ENCODE measurements at places on chromosomes 2 and 18.

GRCh38 chr18:77065221-77065981 lies 67.2 kb downstream of the MBP start:
- no peak for DNase-seq

- peak; percentile 56 for DNase-seq
Measured at GRCh38 chr2:128305555-128306080, 13.1 kb downstream of the HS6ST1 start.

DNA sequence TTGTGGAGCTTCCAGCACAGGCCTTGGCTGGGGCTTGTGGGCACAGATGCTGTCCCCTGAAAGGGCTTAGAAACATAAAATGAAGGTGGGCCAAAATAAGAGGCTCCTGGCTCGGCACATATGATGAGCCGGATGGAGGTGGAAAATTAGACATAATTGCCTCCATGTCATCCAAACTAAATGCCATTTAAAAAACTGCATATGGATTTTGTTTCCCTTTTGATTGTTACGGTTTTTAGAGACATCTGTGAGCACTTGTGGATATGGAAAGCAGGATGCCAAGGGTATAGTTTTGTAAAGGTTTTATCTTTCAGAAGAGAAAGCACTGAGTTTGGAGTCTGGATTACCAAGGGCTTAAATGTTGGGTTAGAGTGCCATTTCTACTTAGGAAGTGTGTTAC lies 498.3 kb downstream of the RIT2 start:
- DNase-seq = no peak

DNA sequence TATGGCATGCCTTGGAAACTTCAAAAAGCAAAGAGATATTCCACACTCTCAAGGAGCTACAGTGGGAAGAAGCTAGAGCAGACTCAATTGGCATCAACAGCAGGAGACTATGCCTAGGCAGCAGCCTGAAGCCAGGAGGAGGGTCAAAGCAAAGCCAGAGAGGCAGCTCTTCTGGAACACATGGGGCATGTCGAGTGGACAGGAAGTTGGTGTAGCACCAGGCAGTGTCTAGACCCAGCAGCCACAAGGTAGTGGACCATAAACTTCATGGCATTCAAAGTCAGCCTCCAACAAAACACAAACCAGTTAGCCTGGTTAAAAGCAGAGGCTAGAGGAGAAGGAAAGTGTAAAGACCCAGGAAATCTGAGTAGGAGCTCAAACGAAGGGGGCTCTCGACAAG lies 311.2 kb upstream of the PKDCC start:
- DNase-seq = no peak

DNA sequence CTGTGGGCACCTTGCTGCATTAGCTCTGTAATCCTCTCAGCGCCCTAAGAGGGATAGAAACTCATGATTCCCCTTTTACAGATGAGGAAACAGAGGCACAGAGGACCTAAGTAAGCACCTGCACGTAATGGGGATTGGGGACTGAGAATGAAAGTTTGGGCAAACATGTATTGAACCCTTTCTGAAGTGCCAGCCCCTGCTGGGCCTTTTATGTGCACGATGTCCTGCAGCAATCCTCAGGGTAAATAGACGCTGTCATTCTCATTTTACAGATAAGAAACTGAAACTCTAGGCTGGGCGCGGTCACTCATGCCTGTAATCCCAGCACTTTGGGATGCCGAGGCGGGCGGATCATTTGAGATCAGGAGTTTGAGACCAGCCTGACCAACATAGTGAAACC lies 117.4 kb downstream of the STPG4 start:
- DNase-seq = no peak

- DNase-seq = no peak
Measured at GRCh38 chr2:1621501-1621900, 122.8 kb downstream of the PXDN start.

GRCh38 chr2:105561401-105561800 lies 162.6 kb upstream of the FHL2 start:
- DNase-seq = no peak

GRCh38 chr18:48139431-48140347 lies 209.2 kb upstream of the SMAD2 start:
- no peak for DNase-seq

- DNase-seq = no peak
Measured at GRCh38 chr2:172655091-172655837, 80.4 kb upstream of the RAPGEF4 start.

GRCh38 chr2:118970396-118971135 lies 28.6 kb downstream of the MARCO start:
- DNase-seq = no peak

DNA sequence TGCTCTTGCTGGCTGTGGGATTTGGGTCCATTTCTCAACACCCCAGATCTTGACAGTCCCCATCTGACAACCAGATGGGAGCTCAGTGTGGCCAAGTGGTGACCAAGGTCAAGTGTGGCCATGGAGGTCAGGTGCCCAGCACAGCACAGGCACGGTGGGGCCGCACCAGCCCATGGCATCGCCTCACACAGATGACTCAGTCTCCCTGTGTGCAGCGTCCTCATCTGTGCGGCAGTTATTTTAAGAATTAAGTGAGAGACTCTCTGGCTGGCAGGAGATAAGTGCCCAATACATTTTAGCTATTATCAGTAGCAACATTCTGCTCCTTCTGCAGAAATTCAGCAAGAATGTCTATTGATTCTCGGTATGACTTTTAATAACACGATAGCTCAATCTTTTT lies 167.2 kb downstream of the DDX1 start:
- no peak for DNase-seq

DNA sequence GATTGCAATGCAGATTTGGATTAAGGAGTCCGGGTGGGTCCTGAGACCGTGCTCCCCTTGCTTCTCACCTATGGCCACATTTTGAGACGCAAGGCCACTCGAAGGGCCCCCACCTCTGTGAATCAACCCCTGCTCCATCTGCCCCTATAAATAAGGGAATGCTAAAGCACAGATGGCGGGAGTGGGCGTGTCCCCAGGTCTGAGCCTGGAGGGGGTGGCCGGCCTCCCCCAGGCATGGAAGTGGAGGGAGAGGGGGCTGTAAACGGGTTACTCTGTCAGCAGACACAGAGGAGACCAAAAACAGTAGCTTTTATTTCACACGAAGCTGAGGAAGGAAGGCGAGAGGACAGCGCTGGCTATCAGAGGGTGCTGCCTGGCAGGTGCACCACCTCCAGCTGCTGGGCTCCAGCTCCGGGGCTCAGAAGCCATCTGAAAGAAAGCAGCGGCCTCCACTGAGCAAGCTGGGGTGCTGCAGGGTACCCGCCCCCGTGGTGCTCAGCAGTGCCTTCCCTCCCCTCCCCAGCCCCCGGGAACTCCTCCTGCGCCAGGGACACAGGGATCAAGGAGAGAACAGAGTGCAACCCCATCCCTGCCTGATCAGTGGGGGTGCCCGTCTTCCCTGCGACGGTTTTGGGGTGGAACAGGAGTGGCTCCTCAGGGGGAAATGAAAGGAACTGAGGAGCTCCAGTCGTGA lies 56.7 kb upstream of the RAB6C start:
- DNase-seq = no peak

GRCh38 chr2:44273596-44273995 lies 1.7 kb upstream of the SLC3A1 start:
- no peak for DNase-seq
